ENCODE measurements at places on chromosomes 12 and 14.

DNA sequence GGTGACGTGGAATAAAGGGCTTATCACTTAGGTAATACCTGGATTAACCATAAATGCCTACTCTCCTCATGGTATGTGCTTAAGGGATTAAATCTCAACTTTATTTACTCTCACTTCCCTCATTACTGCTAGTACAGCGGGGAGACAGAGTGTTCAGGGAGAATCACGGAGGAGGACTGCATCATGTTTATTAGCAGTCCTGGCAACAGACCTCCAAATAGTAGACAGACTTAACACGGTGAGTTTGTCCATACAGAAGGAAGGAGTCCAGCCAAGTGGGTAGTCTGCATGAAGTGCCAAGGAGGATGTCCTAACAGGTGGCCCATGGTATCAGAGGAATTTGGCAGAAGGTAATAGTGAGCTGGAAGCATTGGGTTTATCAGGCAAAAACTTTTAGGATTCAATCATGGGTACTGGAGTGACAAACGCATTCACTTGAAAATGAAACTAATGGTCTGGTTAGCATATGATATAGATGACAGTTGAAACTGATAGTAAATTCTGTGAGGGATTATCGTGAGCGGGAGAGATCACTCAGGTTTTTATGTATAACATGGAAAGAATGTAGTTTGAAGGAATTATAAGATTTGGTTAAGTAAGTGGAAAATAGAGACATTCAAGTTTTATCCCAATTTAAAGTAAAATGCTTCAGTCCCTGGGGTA, 471.8 kb downstream of the TMEM117 start:
- DNase-seq, result no peak

DNA sequence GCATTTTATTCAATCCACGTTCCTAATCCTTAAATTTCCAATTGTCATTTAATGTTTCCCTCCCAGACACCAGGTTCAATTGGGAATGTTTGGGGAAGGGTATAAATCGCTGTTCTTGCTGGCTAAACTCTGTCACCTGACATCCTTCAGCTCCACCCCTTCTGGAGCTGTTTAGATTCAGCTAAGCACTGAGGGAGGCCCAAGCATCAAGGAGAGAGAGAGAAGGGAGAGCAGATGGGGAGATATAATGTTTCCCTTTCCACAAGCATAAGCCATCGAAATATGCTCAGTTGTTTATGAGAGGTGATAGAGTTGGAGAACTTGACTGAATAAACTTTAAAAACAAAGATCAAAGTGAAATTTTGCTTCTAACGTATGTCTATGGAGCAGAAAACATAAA, 1.8 kb downstream of the ABCC9 start:
- DNase-seq, result no peak

- DNase-seq, result no peak
Observed at GRCh38 chr14:97458661-97459579, 661.7 kb downstream of the VRK1 start.

GRCh38 chr12:111828338-111828979, 13.6 kb upstream of the MAPKAPK5 start:
- no peak for DNase-seq

DNA sequence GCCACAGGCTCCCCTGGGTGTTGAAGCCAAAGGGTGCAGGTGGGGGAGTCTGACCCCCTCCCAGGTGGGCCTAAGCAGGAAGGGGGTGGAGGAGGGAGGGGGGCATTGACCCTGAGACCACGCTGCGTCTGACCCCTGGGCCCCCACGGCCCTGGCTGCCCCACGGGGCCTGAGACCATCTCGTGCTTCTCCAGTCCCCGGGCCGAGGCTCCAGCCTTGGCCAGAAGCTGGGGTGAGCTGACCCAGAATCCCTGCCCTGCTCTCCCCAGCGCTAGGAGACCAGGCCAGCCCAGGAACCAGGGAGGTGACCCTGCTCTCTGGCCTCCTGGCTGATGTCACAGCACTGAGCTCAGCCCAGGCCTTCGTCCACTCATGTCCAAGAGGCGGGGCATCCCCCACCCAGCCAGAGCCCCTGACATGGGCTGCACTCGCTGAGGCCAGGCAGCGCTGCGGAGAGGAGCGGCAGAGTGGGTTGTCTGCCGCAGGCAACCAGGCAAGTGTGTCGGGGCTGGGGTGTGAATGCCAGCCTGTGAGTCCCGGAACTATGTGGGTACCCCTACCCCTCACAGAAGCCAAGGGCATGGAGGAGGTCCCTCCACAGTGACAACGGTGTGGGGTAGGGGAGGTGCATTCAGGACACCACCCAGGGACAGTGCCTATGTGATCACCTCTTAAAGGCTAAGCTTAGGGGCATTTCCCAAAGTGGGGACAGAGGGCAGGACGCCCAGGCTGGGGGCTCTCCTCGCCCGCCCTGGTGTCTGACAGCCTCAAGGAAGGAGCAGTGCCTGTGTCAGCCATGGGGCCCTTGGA, 6.3 kb downstream of the TRMT61A start:
- no peak for DNase-seq

DNA sequence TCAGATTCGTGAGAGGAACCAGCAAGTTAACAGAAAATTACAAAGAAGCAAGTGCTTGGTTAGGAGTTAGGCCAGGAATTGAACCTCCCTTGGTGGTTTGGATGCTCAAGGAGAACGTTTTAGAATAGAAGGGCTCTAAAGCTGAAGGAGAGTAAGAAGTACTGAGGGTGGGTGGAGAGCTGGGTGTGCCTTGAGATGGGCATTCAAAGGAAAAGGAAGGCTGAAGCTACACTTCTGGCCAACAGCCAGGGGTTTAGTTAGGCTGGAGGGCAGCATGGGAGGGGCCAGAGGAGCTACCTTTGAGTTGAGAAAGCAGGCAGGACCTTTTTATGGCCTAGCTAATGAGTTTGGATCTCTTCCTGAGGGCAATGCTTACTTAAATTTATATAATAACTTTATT, 421.2 kb downstream of the CCDC91 start:
- no peak for DNase-seq

GRCh38 chr14:55671641-55672040, 91.6 kb downstream of the KTN1 start:
- DNase-seq, result no peak

GRCh38 chr14:83019744-83020414, 1486.2 kb upstream of the SEL1L start:
- no peak for DNase-seq

GRCh38 chr12:18851271-18851670, 113.4 kb downstream of the CAPZA3 start:
- DNase-seq, result no peak

- DNase-seq, result no peak
Observed at GRCh38 chr12:24649634-24650033, 299.3 kb downstream of the BCAT1 start.

- no peak for DNase-seq
Observed at GRCh38 chr12:84077679-84078078, 834.9 kb downstream of the SLC6A15 start.

DNA sequence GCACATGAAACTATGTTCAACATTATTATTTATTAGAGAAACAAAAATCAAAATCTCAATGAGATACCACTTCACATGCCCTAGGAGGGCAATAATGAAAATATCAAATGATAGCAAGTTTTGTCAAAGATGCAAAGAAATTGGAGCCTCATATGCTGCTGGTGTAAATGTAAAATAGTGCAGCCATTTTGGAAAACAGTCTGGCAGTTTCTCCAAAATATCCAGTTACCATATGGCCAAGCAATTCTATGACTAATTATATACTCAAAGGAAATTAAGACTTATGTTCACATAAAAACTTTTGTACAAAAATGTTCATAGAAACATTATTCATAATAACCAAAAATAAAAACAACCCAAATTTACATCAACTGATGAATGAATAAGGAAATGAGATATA, 313.6 kb upstream of the LMO3 start:
- no peak for DNase-seq

DNA sequence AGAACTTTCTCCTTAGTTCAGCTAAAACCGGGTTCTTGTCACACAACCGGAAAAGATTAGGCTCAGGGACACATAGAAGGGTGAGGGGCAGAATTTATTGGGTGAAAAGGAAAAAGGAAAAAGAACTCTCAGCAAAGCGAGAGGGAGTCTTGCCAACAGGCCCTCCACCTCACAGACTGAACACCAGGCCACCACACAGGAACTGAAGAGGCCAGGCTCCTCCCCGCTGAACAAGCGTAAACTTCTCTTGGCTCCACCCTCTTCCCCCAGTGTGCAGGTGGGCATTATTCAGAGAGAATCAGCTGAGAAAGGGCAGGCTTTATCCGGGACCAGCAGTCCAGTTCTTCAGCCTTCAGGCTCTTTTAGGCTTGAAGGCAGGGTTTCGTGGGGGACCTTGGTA, 125.6 kb upstream of the FGD4 start:
- no peak for DNase-seq

- no peak for DNase-seq
Observed at GRCh38 chr12:14403293-14403692, 37.8 kb downstream of the ATF7IP start.

GRCh38 chr14:45258073-45258472, 5.1 kb upstream of the MIS18BP1 start:
- DNase-seq, result no peak

GRCh38 chr14:51862860-51863259, 2.4 kb downstream of the GNG2 start:
- DNase-seq, result no peak

- DNase-seq, result no peak
Observed at GRCh38 chr14:23321572-23322547, 603 bp downstream of the PABPN1 start.

DNA sequence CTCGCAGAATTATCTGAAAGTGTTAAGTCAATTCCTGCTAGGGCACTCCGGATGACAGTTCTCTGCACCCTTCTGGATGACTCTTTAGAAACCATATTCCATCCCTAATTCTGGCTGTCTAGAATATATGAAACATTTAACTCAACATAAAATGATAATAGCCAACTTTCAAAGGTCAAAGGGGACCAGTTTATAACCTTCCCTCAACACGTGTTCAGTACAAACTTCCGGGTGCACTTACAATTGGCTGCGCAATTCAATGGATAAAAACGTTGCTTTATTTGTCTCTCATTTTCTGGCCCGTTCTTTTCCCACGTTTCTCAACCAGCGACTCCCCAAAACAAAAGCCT, 1.3 kb downstream of the SBNO1 start:
- peak; percentile 37 for DNase-seq

GRCh38 chr12:71763677-71764379, 9.2 kb downstream of the RAB21 start:
- no peak for DNase-seq

DNA sequence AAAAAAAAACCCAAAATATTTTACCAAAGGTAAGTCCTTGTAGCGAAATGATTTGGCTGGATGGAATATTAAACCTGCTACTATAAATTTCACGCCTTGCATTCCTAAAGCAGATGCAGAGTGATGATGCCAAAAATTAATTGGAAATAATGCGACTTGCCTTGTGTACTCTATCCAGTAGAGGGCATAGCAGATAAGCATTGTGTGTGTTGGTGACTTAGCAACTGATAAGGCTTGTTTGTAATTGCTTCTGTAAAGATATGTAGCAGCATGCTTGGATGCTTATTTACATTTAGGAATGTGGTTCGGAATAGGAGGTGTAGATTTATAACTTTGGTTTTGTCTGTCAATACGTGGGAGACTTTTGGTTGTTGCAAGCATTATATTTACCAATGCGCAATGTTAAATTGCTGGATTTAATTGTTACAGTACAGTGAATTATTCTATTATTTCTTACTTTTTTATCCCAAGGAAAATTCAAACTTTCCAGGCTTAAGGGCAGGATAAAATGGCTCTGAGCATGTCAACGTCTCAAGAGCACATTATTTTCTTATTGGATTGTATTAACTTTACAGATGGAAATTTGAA, 80.5 kb downstream of the TMEM260 start:
- DNase-seq, result peak; percentile 37

DNA sequence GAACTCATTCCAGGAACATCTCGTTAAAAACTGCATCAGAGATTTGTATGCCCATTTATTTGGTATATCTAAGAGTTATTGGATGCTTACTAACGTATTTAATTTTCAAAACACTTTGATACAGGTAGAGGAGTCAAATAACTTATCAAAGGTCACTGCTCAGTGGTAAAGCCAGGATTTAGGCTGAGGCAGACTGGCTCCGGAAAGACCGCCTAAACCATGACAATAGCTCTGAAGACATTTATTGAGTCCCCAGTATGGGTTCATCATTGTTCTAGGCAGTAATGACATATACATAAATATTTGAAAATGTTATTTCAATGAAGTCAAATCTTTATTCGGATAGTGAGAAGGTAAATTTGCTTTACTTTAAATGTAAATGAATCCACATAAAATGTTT, 30.3 kb downstream of the WBP11 start:
- DNase-seq, result no peak

- DNase-seq, result no peak
Observed at GRCh38 chr14:70807898-70808415, 1.4 kb downstream of the MAP3K9 start.

- no peak for DNase-seq
Observed at GRCh38 chr12:7151532-7151931, 21.4 kb downstream of the CLSTN3 start.

DNA sequence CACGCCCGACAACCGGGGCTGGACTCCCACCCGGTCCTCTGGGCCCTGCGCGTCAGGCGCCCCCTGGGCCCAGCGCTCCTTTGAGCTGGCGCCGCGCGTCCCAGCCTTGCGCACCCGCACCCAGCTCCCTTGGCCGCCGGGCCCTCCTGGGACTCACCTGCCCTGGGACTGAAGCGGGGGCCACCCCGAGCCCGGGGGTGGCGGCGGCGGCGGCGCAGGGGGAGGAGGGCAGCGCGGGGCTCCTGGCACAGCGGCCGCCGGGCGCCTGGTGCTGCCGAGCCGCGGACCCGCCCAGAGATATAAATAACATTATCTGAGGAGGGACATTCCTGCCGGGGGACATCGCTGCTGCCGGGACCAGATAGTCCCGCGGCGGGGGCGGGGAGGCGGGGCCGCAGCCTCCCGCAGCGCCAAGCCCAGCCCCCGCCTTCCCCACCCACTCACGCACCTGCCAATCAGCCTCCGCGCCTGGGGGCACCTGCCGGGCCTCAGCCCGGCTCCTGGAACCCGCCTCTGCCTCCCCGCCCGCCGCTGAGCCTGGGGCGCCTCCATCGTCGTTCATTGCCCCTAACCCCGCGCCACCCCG, at the start of gene SPTB:
TSS of gene SPTB (minus strand) at position 273 of the 586 bp plus-strand sequence. CDS start 56,813 bp downstream, outside the sequence.
- DNase-seq, result no peak

GRCh38 chr14:68943107-68943506, 36.0 kb downstream of the ACTN1 start:
- DNase-seq, result no peak
